ENCODE measurements at places on chromosomes 5 and 9.

GRCh38 chr9:85536076-85536475, 205.7 kb downstream of the AGTPBP1 start:
- DNase-seq, result no peak

DNA sequence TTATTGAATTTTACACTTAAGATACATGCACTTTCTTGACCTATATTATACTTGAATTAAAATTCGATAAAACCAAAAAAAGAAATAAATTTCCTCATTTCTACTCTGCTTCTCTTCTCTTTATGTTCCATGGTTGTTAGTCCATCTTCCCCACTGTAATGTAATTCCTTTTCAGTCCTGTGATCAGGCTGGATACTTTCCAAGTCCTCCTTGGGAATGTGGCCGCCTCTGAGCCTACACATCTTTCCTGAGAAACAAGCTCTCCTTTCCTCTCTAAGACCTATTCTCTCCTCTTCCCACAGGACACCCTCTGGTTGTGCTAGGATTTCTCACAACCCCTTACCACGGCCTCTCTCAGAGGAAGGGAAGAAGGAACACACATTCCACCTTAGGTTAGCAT, 285.1 kb downstream of the DNAH5 start:
- no peak for DNase-seq

DNA sequence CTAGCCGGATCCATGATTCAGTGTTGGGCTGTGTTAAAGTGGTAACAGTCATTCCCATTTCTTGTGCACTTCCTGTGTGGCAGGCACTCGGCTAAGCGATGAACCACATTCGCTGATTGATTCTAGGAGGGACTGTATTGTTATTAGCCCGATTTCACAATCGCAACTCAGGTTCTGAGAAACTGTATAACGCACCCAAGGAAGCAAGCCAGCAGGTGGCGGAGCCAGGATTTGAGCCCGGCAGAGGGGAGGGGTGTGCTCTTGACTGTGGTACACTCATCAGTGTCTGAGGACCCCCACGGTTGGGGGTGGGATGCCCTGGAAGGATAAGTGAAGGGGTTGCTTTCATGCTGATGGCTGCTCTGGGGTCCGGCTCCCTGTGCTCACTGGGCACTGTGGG, 34.7 kb downstream of the LRSAM1 start:
- no peak for DNase-seq

GRCh38 chr5:163552536-163552935, 47.1 kb downstream of the MAT2B start:
- no peak for DNase-seq

DNA sequence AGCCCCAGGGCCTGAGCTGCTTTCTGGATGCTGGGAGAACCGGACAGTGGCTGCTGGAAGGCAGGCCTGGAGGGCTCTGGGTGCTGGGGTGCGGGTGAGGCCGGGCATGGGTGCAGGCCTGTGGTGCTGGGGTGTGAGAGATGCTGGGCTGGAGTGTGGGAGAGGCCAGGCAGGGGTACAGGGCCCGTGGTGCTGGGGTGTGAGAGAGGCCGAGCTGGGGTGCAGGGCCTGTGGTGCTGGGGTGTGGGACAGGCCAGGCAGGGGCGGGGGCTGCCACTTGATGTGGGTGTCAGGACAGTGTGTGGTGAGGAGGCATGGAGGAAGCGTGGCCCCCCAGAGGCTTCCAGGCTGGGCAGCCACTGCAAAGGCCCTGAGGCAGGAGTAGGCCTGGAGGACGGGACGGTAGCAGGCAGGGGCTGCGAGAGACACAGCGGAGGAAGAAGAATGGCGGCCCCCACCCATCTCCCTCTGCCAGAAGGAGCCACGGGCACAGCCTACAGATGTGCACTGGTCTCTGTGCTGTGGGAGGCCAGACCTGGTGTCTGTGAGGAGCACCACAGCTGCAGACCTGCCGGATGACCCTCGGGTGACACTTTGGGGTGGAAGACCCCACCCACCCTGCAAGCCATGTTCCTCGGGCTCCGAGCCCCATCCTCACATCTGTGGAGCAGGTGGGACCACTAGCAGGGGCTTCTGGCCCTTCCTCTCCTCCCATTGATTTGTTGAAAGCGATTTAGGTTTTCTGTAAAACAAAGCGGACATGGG, 9.3 kb downstream of the NKD2 start:
- DNase-seq, result no peak

- no peak for DNase-seq
Observed at GRCh38 chr9:112846528-112847488, 43.9 kb downstream of the SLC46A2 start.

GRCh38 chr5:109408991-109409843, 557 bp downstream of the PJA2 start:
- DNase-seq, result peak; percentile 72

DNA sequence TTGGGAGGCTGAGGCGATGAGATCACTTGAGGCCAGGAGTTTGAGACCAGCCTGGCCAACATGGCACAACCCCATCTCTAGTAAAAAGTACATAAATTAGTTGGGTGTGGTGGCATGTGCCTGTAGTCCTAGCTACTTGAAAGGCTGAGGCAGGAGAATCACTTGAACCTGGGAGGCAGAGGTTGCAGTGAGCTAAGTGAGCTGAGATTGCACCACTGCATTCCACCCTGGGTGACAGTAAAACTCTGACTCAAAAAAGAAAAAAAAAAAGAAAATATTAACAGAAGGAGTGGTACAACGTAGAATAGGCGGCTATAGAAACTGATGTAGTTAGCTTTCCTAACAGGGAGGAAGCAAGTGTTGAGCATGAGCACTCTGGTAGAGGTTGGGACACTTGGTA, 59.9 kb downstream of the PBX3 start:
- DNase-seq, result no peak

DNA sequence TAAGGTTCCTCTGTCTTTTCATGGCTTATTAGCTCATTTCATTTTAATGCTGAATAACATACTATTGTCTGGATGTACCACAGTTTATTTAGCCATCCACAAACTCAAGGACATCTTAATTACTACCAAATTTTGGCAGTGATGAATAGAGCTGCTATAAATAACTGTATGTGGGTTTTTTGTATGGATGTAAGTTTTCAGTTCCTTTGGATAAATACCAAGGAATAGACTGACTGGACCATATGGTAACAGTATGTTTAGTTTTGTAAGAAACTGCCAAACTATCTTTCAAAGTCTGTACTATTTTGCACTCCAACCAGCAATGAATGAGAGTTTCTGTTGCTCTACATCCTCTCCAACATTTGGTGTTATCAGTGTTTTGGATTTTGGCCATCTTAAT, 38.7 kb downstream of the SCAMP1 start:
- DNase-seq, result no peak
